Smooth muscle cell of the brain vasculature (primary cell): ENCODE measurements at places on chromosomes 11 and 22.

GRCh38 chr11:48088682-48089050 lies 108.3 kb downstream of the PTPRJ start:
- peak; percentile 83 for DNase-seq

GRCh38 chr11:116267146-116267545 lies 505.6 kb downstream of the BUD13 start:
- DNase-seq, result no peak

DNA sequence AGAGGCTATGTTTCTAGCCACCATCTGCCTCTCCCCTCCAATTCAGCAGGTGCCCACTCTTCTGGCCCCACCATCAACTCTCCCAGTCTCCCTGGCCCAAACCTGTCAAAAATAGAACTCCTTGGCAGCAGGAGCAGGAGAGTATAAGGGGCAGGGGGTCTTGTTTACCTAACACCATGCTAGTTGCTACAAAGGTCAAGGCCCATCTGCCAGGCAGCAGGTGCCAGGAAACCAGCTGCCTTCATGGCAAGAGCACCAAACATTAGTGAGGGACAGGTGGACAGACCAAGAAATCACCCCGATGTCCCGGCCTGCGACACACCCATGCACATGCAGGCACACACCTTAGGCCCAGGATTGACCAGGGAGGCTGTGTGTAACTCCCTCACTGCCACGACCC lies 387.9 kb downstream of the BUD13 start:
- no peak for DNase-seq

GRCh38 chr22:44442186-44442815 lies 55.7 kb downstream of the RTL6 start:
- no peak for DNase-seq

DNA sequence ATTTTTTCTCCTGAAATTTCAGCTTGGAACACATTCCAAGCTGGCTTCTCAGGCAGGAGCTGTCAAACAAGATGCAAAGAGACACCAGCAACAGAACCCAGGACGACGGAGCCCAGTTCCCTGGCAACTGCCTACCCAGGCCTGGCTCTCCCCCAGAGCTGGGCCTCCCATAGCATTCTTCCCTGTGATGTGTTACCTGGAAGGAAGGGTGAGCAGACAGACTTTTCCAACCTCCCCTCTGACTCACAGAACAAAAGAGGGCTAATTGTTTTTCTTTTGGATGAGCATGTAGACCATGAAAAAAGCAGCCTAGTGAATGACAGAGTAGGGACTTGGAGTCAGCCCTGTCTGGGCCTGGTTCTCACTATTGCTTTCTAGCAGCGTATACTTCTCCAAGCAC lies 55.3 kb upstream of the BMAL1 start:
- DNase-seq, result no peak

DNA sequence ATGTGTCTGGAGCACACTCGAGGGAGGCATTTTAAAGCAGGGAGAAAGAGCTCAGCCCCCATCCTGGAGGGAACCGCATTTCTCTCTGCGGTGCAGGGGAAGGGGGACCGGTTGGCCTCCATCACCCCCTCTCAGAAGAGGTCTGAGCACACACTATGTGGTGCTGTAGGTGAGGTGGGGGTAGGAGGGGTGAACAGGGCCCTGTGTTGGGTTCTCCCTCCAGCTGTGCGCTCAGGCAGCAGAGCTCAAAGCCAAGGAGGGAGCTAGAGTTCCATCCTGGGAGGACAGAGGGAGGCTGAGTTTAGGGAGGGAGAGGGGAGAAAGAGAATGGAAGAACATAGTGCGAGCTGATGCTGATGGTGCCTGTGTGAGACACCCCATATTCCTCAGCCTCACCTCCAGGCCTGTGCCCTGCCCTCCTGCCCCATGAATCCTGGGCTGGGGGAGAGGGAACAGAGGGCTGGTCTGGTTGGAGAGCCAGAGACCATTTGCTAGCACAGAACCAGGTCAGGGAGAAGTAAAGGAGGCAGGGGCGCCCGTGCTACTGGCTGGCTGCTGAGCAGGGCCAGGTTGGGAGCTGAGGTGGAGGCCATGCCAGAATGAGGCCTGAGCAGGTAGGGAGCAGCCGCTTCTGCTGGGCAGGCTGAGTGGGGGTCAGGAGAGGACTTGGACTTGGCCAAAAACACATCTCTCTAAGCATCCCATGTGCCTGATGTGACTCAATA lies 43.7 kb downstream of the ALX4 start:
- no peak for DNase-seq

DNA sequence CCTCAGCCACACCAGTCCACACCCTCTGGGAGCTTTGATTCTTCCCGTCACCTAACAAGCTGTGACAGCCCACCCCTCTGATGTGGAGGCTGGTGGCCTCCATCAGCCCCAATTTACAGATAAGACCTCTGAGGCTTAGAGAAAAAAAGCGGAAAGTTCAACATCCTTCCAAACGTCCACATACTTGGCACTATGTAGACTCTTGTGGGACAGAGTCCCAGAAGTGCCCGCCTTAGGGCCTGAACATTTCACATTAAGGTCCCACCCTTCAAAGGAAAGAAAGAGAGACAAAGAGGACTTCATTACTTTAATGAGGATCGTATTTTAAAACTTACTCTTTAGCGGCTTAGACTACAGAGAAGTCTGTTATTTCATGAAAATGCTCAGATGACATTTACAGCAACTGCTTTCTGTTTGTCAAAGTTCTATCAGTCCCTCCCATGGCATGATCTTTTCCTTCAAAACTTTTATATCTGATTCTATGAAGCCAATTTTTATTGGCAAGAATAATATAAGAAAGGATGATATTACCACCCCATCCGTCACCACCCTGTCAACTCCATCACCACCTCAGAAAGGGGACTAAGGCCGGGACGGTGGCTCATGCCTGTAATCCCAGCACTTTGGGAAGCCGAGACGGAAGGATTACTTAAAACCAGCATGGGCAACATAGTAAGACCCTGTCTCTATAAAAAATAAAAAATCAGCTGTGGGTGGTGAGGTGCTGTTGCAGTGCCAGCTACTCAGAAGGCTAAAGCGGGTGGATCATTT lies 15.7 kb upstream of the SCGB1A1 start:
- DNase-seq, result no peak
